ENCODE measurements at places on chromosomes 6 and 20. TPM values are rescaled to one million over a fixed set of nuclear protein-coding genes. Genes with fewer than 3 reads are reported as not detected.

DNA sequence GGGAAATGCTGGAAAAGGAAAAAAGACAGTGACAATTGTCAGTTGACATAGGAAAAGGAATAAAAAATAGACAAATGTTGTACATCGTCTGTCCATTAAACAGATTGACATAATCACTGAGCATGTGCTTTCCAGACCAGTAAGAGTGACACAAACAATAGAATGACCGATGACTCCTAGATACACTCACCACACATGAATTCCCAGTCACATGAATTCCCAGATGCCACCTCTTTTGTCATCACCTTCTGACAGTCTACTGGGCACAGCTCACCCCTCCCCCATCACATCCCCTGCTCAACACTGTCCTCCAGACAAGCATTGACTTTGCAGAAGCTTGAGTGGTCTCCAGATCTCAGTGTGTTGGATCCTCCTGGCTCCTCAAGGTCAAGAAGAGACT, 25.9 kb downstream of the POM121L2 start:
- H3K27ac ChIP-seq, result no peak overlapping the region
- H3K36me3 ChIP-seq, result peaks cover 66% of the 10 kb centered on the region
- no peak overlapping the region for H3K4me3 ChIP-seq
- peaks cover 13% of the 10 kb centered on the region for H3K4me1 ChIP-seq

- H3K27me3 ChIP-seq, result peaks cover 3% of the 10 kb centered on the region
- no peaks in the 10 kb centered on the region for H3K36me3 ChIP-seq
- H3K4me3 ChIP-seq, result no peak overlapping the region
- DNase-seq, result no peak
- no peaks in the 10 kb centered on the region for H3K4me1 ChIP-seq
These were observed 113.5 kb downstream of the EPB41L2 start for GRCh38 chr6:130949553-130949952.

GRCh38 chr20:4726710-4727397, 5.1 kb downstream of the PRND start:
- H3K27ac ChIP-seq, result peak overlapping the region; percentile 24
- DNase-seq, result no peak
- peaks cover 7% of the 10 kb centered on the region for H3K4me1 ChIP-seq
- no peaks in the 10 kb centered on the region for H3K27me3 ChIP-seq

DNA sequence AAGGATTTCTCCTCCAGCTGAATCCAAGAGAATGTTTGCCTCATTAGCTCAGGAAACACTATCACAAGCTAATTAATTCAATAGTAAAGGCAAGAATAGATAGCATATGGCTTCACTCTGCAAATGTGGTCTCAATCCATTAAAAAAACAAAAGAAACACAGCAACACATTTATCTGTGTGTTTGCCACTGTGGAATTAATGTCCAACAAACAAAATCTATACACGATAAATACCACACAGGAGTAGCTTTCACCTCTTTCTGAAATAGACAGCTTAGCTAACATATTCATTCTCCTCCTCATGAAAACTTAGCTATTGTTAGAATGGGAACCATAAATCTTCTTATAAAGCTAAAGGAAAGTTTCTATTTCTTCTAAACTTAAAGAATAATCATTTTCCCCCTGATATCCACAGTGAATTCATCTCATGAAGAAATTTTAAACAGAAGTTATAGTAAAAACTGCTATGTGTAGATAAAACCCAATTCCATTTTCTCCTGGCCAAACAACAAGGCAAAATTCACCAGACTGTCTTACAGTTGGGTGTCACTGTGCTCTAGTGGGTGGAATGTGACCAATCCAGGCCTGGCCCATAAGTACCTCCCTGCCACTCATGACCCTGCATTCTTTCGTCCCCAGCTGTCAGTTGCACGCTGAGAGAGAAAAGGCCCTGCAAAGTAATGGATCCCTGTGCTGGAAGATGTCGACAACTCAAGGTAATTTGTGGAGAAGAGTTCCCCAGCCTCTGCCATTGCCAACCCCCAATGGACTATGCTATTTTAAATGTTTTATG, 92.9 kb upstream of the NRSN1 start:
- H3K4me3 ChIP-seq, result no peak overlapping the region
- H3K27ac ChIP-seq, result no peak overlapping the region
- H3K36me3 ChIP-seq, result peaks cover 9% of the 10 kb centered on the region
- H3K27me3 ChIP-seq, result no peaks in the 10 kb centered on the region

GRCh38 chr6:40406175-40406574, 181.0 kb downstream of the LRFN2 start:
- H3K4me1 ChIP-seq, result peaks cover 67% of the 10 kb centered on the region
- peak overlapping the region; percentile 52 for H3K4me3 ChIP-seq
- no peaks in the 10 kb centered on the region for H3K36me3 ChIP-seq
- DNase-seq, result no peak
- peak overlapping the region; percentile 82 for H3K27ac ChIP-seq
- no peaks in the 10 kb centered on the region for H3K27me3 ChIP-seq

GRCh38 chr6:132798869-132799538, 567 bp upstream of the SLC18B1 start:
- no peaks in the 10 kb centered on the region for H3K27me3 ChIP-seq
- DNase-seq, result peak; percentile 65
- no peak overlapping the region for H3K4me3 ChIP-seq
- peaks cover 11% of the 10 kb centered on the region for H3K4me1 ChIP-seq

DNA sequence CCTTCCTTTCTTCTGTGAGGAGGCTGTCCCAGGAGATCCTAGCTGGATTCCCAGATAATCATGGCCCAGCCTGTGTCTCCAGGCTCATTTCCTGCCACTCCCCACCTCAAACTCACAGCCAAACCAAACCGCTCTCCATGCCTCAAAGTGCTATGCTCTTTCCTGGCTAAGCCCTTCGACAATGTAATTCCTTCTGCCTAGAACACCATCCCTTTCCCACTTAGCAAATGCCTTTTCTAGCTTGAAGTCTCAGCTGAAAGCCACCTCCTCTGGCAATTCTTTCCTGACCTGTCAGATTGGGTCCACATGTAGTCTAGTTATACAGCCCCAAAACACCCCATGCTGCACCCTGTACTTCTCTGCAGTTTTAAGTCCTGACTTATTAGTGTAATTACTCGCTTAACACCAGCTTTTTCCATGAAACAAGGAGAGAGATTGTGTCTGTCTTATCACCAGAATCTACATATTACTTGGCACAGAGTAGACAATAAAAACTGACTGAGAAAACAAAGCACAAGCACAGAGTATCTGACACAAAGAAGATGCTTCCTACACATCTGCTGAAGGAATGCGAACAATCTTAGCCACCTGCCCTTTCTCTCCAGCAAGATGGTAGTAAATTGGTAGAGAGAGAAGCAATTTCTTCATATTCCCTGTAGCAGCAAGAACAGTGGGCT, 5.4 kb downstream of the TRIM26 start:
- no peak for DNase-seq
- no peaks in the 10 kb centered on the region for H3K27me3 ChIP-seq
- no peak overlapping the region for H3K27ac ChIP-seq
- peaks cover 19% of the 10 kb centered on the region for H3K36me3 ChIP-seq

GRCh38 chr20:20732641-20733040, 20.2 kb upstream of the RALGAPA2 start:
- H3K4me3 ChIP-seq, result no peak overlapping the region
- no peak for DNase-seq

- H3K4me3 ChIP-seq, result no peak overlapping the region
- peaks cover 5% of the 10 kb centered on the region for H3K36me3 ChIP-seq
- peaks cover 10% of the 10 kb centered on the region for H3K4me1 ChIP-seq
- DNase-seq, result peak; percentile 71
- peaks cover 36% of the 10 kb centered on the region for H3K27me3 ChIP-seq
- H3K27ac ChIP-seq, result no peak overlapping the region
These were observed 36.1 kb downstream of the PSMB1 start for GRCh38 chr6:170516783-170517616.

DNA sequence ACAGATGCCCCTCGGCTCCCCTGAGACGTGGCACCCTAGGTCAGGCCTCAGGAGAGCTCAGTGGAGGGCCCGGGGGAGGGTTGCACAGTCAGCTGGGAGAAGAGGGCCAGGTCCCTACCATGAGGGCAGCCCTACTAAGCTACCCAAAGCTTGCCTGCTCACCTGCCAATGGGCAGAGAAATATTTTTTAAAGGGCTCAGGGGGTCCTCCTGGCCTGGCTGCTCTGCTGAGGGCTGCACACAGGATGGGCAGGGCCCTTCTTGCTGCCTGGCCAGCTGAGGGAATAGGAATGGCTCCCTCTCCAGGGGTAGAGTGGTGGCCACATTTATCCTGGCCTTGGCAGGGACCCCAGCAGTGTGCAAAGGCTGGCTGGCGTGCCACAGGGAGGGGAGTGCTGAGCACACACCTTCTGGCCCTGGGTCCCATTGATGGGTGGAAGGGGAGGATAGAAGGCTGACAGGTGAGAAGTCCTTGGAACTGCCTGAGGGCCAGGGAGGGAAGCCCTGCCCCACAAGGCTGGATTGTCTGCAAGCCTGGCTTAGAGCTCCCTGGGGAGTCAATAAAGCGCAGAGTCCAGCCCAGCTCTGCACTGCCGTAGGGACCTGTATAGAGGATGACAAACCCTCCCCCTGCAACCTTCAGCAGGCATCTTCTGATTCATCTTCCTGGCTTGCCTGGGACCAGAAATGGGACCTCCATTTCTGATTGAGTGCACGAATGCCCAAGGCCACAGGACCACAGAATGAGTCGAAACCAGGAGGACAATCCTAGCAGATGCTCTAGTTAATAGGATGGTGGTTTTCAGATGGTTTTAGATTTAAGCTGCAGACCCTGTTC, 62.1 kb downstream of the NOL4L start:
- no peaks in the 10 kb centered on the region for H3K36me3 ChIP-seq
- H3K27me3 ChIP-seq, result no peaks in the 10 kb centered on the region
- peak; percentile 60 for DNase-seq
- peak overlapping the region; percentile 76 for H3K27ac ChIP-seq

GRCh38 chr6:32692019-32692418, 25.6 kb upstream of the HLA-DQB1 start:
- no peak overlapping the region for H3K27ac ChIP-seq
- peak; percentile 67 for DNase-seq
- peaks cover 29% of the 10 kb centered on the region for H3K27me3 ChIP-seq
- H3K4me3 ChIP-seq, result no peak overlapping the region
- H3K4me1 ChIP-seq, result peaks cover 5% of the 10 kb centered on the region

DNA sequence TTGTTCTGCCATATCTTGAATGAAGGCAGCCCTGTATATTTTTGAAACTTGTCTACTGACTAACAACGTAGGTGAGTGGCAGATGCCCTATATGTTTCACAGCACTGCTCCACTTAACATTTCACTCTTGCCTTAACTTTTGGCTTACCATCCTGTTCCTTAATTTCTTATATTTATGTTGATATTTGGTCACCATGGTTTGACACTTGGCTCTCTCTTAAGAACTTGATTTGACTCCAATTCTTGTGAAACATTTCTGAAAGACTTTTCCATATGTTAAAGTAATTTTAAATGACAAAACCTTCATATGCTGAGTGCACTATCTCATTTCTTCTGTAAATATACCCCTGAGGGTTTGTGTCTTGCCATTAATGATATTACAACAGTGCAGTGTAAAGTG, 434.3 kb upstream of the IMPG1 start:
- H3K27ac ChIP-seq, result no peak overlapping the region

DNA sequence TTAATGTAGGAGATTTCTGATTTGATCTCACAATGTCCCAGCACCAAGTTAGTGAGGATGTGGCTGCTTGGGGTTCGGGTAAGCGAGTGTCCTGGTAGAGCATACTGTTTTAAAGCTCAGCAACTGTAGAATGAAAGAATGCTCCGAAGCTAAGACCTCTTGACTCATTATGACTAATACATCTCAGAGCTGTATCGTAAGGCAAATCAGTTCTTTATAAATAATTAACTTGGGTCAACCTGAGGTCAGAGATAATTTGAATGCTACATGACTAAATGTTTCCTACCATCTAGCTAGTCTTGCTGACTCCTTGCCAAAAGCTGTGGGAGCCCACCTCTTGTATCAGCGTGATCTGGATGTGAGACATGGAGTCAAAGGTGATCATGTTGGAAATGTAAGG, 128.8 kb upstream of the PDE7B start:
- no peaks in the 10 kb centered on the region for H3K4me1 ChIP-seq
- no peak overlapping the region for H3K27ac ChIP-seq
- H3K27me3 ChIP-seq, result no peaks in the 10 kb centered on the region
- H3K36me3 ChIP-seq, result peaks cover 12% of the 10 kb centered on the region

GRCh38 chr20:61886721-61887595, 178.7 kb downstream of the TAF4 start:
- peaks cover 14% of the 10 kb centered on the region for H3K27me3 ChIP-seq
- H3K4me1 ChIP-seq, result peaks cover 17% of the 10 kb centered on the region
- H3K27ac ChIP-seq, result no peak overlapping the region
- no peak for DNase-seq

DNA sequence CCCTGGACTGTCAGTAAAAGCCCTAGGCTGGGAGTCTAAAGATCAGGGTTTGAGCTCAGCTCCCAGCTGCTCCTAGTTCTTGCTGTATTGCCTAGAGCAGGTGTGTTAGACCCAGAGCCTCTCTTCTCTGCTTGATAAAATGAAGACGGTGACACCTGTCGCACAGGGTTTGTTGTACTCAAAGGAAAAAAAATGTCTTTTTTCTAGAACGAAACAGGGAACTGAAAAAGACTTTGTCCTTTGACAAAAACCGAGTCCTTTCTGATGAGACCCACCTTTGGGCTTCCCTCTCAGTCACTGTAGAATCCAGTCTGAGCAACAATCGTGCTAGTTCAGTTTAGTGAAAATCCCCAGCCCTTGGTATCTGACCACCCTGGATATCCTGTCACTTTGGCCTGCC, 102.1 kb upstream of the LAMP5 start:
- no peak overlapping the region for H3K4me3 ChIP-seq
- H3K27ac ChIP-seq, result no peak overlapping the region
- DNase-seq, result no peak
- no peaks in the 10 kb centered on the region for H3K36me3 ChIP-seq

DNA sequence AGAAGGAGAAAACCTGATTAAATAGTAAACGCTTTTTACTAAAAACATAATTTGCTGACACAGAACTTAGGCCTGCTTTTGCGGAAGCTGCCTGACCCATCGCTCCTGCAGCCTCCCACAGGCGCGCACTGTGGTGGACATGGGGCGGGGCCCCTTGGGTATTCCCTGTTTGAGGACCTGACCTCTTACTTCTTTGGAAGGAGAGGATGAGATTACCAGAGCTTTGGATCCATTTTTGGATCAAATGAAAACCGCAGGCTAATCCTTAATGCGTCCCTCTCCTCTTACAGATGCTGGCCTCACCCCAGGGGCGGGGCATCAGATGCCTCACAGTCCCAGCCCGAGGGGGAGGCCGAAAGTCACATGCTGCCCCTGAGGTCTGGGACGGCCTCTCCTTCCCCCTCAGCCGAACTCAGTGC, 151.0 kb downstream of the SCML4 start:
- no peaks in the 10 kb centered on the region for H3K27me3 ChIP-seq
- H3K4me1 ChIP-seq, result peaks cover 25% of the 10 kb centered on the region
- no peak overlapping the region for H3K27ac ChIP-seq
- no peak for DNase-seq

- no peak overlapping the region for H3K27ac ChIP-seq
- no peak for DNase-seq
These were observed 56.6 kb upstream of the POU3F2 start for GRCh38 chr6:98777762-98778161.

The GTSF1L gene
- not detected for total RNA-seq

The LAMA5 gene
- 1.5 TPM for total RNA-seq

The GSTA1 gene
- total RNA-seq, result not detected

The HLA-DOA gene
- total RNA-seq, result 22.1 TPM

The GJA10 gene
- total RNA-seq, result not detected

The TAF8 gene
- total RNA-seq, result 44.1 TPM

Data from natural killer cell treated with Interleukin-12 subunit alpha and Interleukin-12 subunit beta and Interleukin-15 and Interleukin-18, amount 100 ng/mL, for 72 hours (primary cell).